ENCODE measurements at places on chromosomes 12 and 14.
A peak's percentile ranks its signal among the peaks of the same experiment; 100 is the strongest.

DNA sequence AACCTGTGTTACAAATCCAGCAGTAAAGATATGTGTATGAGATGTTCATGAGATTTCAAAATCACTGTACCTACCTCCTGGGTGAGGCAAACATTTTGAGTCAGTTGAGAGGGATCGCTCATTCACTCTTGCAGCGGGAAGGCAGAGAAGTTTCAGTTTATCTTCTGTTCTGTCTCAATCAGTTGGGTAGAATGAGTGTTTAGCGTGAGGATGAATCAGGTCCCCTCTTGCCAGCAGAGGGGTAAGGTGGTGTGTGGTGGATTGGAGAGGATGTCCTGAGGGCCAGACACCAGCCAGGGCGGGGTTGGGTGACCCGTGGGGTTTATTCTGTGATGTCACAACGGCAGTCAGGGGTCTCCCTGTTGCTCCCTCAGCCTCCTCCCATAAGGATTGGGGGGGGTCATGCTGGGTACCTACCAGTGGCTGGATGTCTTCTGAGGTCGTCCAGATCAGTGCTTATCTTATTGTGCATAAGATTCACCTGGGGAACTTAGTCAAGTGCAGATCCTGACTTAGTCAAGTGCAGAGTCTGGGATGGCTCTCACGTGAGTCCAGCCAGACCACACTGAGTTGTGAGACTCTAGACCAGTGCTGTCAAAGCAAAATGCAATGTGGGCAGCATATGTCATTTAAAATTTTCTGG is at the start of gene GSG1:
Gene GSG1, minus strand, starts transcription at position 277 of the 643 bp plus-strand sequence. Its CDS starts 155 bp downstream, at position 122.
- DNase-seq: no peak

GRCh38 chr12:26017484-26018211 is 59.2 kb downstream of the RASSF8 start:
- DNase-seq: peak; percentile 18

DNA sequence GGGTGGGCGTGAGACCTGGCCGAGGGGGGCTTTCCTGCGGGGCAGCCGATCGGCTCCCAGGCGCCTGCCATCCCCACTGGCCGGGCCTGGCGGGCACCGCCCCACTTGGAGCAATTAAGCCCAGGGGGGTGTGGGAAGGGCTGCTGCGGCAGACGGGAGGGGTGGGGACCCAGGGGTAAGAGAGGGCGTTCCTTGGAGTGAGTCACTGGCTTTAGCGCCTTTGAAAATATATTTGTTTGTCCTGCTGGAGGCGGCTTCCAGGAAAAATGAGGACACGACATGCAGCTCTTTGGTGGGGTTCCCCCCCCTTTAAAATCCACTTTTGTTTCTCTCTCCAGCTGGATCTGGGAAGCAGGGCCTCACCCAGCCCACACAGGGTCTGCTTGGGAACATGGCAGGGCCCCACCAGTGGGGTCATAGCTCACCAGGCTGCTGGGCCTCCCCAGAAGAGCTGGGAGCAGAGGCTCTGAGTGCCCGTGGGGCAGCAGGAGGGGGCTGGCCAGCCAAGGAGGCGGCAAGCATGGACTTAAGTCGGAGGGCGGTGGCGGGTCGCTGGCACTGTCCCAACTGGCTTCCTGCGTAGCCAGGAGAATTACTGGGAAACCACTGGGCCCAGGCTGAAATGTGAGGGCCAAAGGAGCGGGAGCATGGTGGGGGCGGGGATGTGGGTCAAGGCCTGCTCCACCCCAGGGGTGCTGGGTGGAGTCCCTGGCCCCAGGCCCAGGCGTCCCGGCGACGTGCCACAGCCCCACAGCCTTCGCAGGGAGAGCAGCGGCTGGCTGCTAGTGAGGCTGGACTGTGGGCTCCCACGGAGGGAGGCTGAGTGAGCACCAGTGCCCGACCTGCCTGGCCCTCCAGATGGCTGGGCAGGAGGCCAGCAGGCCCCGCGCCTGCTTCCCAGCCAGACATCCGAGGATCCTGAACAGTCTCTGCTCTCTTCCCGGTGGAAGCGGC is 128.0 kb downstream of the RFLNA start:
- no peak for DNase-seq

DNA sequence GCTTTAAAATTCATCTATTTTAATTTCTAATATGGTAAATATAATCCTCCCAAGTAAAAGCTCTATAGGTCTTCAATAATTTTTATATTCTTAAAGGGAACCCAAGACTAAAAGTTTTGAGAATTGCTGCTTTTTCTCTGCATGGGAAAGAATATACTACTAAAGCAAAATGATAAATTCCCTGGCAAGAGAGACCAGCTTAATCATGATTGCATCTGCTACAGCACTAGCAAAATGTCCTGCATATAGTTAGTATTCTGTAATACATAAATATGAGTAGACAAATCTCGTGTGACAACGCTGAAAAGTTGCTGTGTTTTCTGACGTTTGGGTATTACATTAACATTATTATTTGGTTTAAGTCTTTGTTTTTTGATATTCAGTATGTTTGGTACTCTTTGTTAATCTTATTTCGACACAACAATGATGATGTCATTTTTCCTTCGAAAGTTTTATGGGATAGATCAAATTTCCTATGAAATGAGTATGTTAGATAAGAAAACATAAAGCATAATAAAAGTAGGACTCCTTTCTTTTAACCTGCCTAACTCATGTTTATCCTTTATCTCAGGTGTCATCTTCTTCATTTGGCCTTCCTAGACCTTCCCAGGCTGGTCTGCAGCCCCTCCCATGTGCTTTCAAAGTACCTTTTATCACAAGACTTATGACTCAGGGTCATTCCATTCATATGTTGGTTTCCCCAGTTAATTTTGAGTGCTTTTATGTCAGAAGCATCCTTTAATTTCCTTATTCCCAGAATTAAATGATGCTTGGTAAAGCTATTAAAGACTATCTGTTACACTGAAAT is 321.9 kb downstream of the RAD51B start:
- no peak for DNase-seq

DNA sequence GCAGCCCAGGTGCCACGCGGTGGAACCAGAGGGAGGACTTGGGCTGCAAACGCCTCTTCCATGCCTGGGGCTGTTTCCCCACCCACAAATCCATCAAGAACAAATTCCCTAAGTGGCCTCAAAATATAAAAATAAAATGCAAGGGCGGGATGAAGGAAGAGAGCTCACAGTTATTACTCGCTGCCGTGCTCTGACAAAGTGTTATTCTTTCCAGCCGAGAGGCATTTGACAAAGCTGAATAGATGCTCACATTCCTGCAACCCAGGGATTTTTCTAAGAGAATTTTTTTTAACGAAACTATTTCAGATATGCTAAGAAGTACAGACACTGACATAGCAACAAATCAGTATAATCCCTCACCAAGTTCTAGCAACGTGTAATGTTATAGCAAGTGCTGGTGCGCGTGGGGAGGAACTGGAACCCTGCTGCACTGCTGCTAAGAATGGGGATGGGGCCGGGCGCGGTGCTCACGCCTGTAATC is 70.7 kb downstream of the SCARB1 start:
- no peak for DNase-seq

DNA sequence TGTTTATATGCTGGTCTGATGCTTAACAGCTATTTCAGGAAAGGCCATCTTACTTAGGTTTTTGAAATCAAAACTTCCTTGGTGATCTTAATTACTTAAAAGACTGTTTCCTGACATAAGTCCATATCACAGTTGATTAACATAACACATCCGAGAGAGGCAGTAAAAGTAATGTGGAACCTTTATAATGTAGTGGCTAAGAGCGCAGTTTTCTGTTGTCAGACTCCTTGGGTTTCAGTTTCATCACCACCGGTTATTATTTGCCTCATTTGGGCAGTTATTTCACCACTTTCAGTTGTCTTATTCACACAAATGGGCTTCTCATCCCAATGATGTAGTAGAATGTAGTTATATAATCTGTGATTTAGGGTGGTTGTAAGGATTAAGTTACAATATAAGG is 30.9 kb downstream of the TBC1D15 start:
- peak; percentile 4 for DNase-seq

DNA sequence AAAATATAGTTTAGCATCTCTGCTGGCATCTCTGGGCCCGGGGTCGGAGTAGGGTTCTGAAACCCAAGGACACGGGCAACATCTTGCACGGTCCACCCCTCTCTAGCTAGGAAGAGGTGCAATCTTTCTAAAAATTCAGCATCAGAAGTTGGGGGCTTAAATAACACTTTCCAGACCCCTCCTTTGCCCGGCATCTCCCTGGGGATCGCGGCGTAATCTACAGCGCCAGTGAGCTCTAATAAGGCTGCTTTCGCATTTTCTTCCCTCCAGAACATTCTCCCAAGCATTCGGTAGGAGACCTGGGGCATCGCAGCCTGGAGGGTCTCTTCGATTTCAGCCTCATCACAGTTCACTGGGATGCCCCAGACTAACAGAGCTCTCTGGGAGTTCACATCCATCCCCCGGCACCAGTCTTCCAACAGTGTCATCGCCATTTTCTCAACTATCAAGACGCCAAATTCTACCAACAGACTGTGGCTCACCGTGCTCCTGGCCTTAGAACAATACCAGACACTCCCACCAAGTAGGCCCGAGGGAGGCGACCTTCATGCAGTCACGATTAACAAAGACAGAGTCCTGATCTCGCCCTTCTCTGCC is 880 bp downstream of the PNMA1 start:
- DNase-seq: no peak

- DNase-seq: peak; percentile 80
Measured at GRCh38 chr12:16349131-16349460, 1.7 kb downstream of the MGST1 start.

GRCh38 chr12:46963977-46964971 is 115.1 kb upstream of the PCED1B start:
- peak; percentile 60 for DNase-seq

- no peak for DNase-seq
Measured at GRCh38 chr14:36588119-36588518, 5.7 kb upstream of the NKX2-8 start.

DNA sequence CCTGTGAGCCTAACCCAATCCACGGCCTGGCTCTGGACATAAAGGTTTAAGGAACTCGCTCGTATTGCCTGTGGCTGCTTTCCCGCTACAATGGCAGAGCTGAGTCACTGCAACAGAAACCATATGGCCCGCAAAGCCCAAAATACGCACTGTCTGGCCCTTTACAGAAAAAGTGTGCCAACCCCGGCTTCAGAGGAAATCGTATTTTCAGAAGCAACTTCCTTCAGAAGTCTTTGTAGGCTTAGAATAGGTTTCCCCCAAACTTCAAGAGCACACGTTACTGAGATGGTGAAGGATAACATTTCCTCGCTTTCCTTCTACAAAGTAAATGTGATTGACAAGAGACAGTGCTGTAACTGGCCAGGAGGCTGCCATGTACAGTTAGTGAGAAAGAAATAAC is 34.8 kb upstream of the TESC start:
- DNase-seq: peak; percentile 94

DNA sequence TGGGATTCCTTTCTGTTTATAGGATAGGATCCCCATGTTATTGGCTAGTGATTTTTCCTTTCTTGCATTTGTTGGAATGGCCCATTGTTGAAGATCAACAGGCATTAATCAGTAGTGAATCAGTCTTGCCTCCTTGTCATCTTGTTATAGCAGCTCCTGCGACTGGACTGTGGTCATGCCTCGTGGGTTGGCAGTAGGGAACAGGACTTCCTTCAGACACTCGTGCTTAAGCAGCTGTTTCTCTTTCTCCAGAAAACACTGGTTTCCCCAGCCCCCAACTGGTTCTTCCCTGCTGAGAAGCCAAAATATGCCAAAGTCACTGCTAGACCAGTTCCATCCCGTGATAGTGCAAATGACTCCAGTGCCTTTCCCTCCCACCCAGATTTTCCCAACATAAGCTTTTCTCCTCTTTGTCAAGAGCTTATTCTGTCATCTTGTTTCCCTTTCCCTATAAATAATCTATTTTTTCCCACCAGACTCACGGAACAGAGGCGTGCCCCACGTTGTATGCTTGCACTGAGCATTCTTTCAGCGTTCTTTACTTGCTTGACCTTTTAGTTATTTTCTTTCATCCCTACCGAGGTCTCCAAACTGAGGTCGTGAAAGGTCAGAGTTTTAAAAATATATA is 83.5 kb downstream of the SAMD4A start:
- no peak for DNase-seq

DNA sequence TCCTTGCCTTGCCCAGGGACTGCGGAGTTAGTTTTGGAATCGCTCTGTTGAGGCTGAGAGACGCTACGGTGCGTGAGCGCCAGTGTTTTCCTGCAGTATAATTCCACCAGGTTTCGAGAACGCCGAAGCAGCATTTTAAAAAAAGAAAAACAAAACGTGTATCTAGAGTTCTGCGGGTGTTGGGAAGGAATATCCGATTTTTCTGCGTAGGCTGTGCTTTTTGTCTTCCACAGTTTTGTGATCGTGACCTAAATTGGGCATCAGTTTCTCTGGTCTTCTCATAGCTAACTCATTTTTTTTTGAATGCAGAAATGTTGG is 778 bp downstream of the DNM1L start:
- no peak for DNase-seq

DNA sequence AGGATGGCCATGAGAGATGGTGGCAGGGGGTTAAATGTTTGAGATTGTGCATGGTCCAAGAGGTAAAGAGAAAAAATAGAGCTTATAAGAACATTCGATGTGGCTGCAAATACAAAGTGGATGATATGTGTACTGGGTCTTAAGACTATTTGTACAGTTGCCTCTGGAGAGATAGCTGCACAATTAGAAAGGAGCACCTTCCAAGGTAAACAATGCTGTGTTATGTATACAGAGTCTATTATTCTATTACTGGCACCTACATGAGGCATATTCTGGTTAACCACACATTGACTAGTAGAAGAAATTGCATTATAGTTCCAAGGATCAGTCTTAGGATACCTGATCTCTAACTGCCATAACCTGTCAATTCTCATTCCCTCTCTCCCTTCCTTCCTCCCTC is 238.0 kb upstream of the FOXN3 start:
- DNase-seq: no peak

GRCh38 chr12:50120521-50120920 is 8.5 kb downstream of the COX14 start:
- DNase-seq: no peak

GRCh38 chr12:56687223-56688128 is 608 bp downstream of the PTGES3 start:
- peak; percentile 46 for DNase-seq

GRCh38 chr14:74290415-74290814 is 12.3 kb downstream of the ABCD4 start:
- DNase-seq: no peak

- DNase-seq: peak; percentile 74
Measured at GRCh38 chr14:58243790-58244555, 670 bp upstream of the PSMA3 start.

DNA sequence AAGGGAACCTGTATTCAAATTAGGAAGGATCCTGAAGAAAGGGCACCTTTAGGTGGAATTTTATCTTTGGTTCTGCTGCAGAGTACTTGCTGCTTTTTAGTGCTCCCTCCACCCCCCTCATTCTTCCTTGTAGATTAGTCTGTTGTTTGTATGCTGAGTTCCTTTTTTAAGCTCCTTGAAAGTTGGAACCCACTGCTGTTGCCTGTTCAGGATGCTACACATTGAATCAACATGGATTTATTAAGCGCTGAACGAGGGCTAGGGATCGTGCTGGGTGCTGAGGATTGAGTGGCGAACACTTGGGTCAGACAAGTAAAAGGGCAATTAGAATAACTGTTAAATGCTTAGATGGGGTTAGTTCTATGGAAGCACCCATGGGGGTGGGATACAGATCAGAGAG is 884 bp upstream of the AMN1 start:
- no peak for DNase-seq
